ENCODE measurements at places on chromosomes 3 and 15.
A peak's percentile ranks its signal among the peaks of the same experiment; 100 is the strongest.

DNA sequence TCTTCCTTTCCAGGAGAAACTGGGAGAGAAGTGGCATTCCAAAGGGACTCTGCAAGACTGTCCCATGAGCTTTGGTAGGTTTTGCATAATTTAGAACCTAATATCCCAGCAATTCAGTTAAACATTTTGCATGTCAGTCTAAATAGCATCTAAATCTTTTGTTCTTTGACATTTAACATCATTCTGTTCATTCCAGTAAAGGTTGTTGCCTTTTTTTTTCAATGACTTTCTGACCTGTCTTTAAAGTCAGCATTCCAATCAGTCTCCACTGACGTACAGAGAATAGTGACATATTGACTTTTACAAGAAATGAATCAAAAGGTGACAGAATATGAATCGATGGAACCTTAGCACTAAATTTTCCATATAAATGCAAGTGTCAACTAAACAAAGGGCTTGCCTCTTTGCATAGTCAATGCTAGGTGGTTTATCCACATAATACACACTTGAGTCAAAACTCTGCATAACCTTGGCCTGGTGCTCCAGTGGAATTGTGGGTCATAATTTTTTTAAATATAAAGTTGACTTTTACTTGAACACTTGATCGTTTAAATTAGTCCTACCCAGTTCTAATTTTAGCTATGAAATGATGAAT is 370.1 kb downstream of the CNTN6 start:
- DNase-seq: no peak

- peak; percentile 39 for DNase-seq
Observed at GRCh38 chr3:36907911-36908646, 36.8 kb downstream of the TRANK1 start.

DNA sequence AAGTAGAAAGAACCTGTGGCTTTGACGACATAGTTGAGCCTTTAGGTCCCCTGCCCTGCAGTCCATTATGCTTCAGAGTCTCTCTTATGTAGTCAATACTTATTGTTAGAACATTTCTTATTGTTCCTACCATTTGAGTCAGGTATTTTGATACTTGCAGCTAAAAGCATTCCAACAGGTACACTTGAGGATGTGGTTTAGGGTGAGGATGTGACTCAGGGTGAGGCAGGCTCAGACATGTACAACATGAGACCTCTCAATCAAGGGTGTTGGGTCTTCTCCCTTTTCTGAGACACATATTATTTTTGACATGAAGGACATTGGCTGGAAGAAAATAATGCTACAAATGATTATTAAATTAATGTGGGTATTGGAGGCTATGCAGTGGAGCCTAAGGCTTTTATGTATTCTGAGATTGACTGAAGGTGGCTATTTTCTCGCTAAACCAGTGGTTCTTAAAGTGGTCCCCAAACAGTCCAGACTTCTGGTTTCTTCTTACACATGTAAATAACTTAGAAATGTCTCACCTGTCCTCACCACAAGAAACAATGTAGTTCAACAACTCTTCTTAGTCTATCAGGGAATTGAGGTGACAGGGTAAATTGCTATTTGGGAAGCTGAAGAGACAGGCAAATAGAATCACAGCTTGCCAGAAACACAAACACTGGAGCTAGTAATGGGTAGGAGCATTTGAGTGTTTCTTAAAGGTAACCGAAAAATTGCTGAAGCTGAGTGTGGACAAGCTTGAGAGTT is 135.5 kb upstream of the ZPLD1 start:
- no peak for DNase-seq

GRCh38 chr15:39976291-39977274 is 42.7 kb downstream of the EIF2AK4 start:
- DNase-seq: no peak

DNA sequence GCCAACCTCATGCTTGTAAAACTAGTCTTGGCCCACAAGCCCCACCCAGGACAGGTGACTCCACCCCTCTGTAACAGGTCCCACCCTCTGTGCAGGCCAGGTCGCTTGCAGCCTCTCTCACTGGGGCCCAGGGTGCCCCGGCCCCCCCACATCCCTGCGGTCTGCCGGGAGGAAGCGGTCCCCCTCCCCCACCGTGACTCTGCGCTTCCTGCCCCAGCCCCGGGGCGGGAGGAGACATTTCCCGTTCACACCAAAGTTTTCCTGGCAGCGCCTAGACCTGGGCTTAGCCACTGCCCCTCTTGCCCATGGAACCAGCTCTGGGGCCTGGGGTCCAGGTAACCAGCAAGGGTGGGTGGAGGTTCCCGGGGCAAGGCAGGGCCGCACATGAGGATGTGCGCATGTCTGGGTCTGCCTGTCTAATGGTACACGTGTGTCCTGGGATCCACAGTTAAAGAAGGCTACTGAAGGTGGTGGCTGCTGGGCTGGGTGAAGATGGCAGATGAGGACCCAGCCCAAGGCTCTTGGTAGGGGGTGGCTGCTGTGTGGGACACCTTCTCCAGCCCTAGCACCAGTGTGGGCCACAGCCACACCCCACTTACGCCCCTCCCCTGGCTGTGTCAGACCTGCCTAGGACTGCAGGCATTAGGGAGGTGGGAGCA is 8.4 kb downstream of the NBEAL2 start:
- DNase-seq: peak; percentile 70

DNA sequence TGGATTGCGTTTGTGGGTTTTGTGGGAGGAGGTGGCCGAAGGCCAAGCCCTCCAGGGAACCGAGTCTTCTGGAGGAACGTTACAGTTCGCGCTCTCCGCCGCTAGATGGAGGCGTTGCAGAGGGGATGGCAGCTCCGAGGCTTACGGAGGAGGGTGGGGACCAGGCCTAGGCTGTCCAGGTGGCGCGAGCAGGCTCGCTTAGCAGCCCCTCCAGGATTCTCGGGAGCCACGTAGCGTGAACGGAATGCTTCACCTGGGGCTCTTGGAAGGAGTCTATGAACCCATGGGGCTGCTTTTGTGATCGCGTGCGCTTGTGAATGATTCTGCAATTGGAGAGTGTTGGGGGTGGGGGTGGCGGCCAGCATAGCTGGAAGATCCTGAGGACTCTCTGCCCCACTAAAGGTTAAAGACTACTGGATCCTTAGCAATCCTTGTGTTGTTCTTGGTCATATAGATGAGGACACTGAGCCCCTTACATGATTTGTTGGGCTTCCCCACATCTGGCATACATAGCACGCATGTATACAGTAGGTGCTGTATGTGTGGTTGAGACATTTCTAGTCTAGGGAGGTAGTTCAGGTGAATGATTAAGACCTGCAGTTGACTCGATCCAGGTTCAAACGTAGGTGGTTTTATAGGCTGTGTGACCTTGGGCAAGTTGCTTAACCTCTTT is 25.7 kb downstream of the FAM3D start:
- DNase-seq: no peak

- DNase-seq: no peak
Observed at GRCh38 chr3:24340966-24341365, 153.7 kb downstream of the THRB start.

DNA sequence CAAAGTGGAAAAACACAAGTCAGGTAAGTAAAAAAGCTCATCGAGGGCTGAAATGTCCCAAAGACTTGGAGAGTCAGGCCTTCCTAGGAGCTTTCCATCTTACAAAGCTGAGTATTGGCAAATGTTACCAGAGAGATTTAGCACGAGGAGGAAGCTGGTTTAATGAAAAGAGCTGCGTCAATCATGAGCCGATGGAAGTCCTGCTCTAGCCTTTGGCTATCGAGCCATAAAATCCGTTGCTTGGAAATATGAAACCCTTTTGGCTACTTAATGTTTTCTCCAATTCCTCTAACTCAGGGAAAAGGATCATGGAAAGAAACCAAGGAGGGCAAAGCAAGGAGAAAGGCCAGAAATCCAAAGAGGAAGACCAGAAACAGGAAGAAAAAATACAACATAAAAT is 1074.6 kb downstream of the FHIT start:
- DNase-seq: no peak

DNA sequence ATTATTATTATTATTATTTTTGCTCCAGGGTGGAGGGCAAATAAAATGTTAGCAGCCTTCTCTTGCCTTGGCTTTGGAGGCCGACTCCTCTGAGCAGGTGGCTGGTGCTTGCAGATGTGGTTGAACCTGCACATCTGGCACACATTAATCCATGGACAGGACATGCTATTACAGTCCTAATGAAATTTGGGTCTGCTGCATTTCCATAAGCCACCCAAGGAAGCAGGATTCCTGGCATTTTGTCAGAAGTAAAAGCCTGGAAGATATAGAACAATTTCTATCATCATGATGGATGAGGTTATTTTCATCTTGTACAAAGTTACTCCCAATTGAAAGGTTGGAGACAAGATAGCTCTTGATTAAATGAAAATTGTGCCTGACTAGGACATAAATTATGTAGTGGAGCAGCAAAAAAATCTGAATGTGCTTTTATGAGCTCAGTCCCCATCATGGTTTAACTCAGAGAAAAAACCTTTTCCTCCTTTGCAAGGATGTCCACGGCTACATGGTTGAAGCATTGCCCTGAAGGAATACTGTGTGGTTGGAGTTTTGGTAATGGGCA is 130.9 kb upstream of the RGMA start:
- no peak for DNase-seq

- DNase-seq: no peak
Observed at GRCh38 chr15:70935631-70936030, 43.0 kb downstream of the LRRC49 start.

- no peak for DNase-seq
Observed at GRCh38 chr15:45728641-45729040, 93.8 kb downstream of the SQOR start.

GRCh38 chr3:9666704-9667445 is 17.6 kb downstream of the MTMR14 start:
- no peak for DNase-seq

GRCh38 chr15:39167164-39168058 is 413.5 kb upstream of the THBS1 start:
- no peak for DNase-seq

GRCh38 chr3:183044547-183045229 is 54.6 kb downstream of the MCCC1 start:
- DNase-seq: no peak

DNA sequence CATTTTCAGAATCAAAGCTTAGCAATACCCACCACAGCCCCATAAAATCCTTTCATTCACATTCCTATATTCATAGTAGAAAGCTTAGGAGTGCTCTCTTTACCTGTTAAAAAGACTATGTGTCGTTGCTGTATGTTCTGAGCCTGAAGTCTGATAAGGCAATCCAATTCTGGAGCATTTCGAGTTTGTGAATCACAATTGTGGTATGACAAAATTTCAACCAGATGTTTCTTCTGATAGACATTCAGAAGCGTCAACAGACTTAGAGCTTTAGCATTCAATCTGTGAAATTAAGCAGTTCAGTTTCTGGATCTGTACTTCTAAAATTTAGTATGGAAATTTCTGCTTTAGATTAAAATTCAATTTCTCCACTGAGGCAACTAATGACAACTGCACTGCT is 58.3 kb downstream of the TASOR start:
- DNase-seq: no peak

DNA sequence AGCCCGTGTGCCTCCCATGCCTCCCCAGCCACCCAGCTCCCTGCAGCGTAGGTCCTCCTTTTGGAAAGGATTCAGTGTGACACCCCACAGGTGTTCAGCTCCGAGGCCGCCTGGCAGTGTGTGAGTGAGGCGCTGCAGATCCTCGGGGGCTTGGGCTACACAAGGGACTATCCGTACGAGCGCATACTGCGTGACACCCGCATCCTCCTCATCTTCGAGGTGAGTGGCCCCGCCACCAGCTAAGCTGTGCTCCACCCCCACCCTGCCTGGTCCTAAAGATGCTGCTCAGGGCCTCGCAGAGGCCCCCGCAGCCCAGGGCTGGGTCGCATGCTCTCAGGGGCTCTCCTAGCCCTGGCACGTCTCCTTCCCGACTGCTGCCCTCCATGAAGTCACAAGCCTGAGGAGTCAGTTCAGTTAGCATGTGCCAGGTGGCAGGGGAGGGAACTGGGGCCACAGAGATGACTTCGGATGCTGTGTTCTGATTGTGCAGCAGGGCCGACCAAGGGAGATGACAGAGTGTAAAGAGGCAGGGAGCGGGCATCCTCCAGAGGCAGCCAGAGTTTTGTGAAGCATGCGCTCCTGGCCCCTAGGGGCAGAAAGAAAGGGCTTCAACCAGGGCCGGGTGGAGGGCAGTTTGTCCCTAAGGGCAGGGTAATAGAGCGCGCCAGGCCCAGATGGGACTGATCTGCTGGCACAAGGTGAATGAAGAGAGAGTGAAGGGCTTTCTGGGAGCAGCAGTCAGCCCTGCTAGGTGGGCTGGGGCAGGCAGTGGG is 26.8 kb downstream of the ACAD9 start:
- DNase-seq: no peak

GRCh38 chr3:31980530-31981205 is 394 bp downstream of the OSBPL10 start:
- DNase-seq: no peak

- DNase-seq: no peak
Observed at GRCh38 chr15:40563426-40563825, 1.4 kb downstream of the CCDC32 start.

- DNase-seq: no peak
Observed at GRCh38 chr3:107545680-107546120, 22.9 kb downstream of the BBX start.

DNA sequence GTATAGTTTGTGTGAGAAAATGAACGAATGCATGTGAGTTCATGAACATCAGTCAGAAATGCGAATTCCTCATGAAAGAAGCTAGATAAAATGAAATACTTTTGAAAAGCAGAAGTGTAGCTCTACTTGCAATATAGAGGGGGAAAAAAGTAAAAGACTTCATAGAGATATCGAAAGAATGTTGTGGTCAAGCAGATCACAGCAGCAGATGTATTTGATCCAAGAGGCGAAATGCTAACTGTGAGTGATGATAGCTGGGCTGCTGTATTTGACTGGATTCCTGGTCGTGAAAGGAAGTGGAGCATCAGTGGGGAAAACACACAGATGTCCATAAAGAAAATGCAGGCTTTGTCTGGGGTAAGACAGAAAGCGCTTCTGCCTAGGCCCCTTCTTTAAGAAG is 112.4 kb downstream of the ADAMTSL3 start:
- no peak for DNase-seq

DNA sequence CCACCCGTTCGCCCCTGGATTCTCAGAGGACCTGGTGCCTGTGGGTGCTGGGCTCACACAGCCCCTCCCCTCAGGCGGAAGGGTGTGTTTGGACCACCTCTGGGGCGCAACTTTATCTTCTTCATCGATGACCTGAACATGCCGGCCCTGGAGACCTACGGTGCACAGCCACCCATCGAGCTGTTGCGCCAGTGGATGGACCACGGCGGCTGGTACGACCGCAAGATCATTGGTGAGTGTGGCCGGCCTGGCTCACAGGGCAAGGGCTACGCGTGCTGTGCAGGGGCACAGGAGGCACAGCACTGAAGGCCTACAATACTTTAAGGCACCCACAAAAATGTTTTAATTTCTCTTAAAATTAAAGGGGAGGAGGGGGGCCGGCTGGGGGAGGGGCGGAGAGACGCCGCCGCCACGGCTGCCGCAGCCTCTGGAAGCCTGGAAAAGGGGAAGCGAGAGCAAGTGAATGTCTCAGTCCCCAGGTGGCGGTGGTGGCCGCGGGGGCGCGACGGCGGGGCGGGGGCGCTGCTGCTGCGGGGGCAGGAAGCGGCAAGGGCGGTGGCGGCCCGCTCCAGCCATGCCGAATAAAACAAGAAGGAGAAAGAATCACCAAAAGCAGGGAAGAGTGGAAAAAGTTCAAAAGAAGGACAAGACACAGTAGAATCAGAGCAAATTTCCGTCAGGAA is 56.8 kb downstream of the DNAH1 start:
- DNase-seq: no peak

- no peak for DNase-seq
Observed at GRCh38 chr3:87426918-87427317, 150.5 kb upstream of the POU1F1 start.

GRCh38 chr3:80263260-80263659 is 495.5 kb upstream of the ROBO1 start:
- no peak for DNase-seq

Data from stimulated activated CD8-positive, alpha-beta memory T cell treated with anti-CD3 and anti-CD28 coated beads, Interleukin-12 subunit alpha, Interleukin-12 subunit beta, amount 100 ng/mL, for 4 hours (primary cell).